Heart right ventricle (tissue), 16 donors: ENCODE measurements at places on chromosomes 2 and 18. TPM values are rescaled to one million over a fixed set of nuclear protein-coding genes. Genes with fewer than 3 reads are reported as not detected.

DNA sequence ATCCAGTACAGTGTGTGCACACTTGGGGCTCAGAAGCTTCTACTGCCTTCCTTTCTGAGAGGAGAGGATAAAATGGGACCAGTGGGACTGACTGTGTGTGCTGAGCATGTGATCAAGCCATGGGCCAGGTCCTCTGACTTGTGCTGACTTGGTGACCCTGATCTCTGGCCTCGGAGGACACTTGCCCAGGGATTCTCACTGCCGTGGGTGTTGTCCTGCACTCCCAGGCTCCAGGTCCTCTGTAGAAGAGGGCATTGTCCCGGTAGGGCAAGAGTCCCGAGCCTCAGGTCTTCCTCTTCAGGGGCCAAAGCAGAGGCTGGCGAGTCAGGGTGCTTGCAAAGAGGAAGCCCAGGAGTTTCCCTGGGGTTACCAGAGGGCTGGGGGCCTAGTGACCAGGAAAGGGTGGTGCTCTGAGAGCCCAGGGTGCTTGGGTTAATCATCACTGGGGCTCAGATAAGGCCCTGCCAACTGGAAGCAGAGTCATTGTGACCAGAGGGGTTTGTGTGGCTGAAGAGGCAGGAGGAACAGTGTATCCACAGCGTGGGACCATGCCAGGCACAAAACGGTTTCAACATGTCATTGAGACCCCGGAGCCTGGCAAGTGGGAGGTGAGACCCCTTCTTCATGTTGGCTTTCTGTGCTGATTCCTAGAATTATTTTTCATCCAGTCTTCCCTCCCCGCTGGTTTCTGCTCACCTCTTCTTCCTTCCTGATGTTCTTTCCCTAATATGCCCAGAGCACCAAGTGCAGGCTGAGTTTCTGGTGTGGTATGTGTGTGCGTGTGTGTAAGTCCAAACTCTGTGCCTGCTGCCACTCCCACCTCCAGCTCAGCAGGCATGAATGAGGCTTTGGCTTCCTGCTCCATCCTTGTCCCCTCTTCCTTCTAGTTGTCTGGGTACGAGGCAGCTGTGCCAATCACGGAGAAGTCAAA is at the start of gene GCKR:
GCKR (plus strand) TSS at position 483 of the 931 bp plus-strand sequence; CDS start at position 549, 66 bp downstream.
- no peak within 1 kb of the TSS for H3K4me3 ChIP-seq
- DNase-seq = no peak
- no peak within 1 kb of the TSS for H3K27ac ChIP-seq
- H3K4me1 ChIP-seq = peaks cover 11% of the 10 kb centered on the region
- H3K27me3 ChIP-seq = peaks cover 29% of the 10 kb centered on the region
- no peaks in the 10 kb centered on the region for H3K36me3 ChIP-seq

- peaks cover 18% of the 10 kb centered on the region for H3K4me1 ChIP-seq
- H3K27me3 ChIP-seq = no peaks in the 10 kb centered on the region
- H3K27ac ChIP-seq = no peak overlapping the region
- peaks cover 22% of the 10 kb centered on the region for H3K36me3 ChIP-seq
Measured at GRCh38 chr18:76431437-76432273, 63.4 kb downstream of the ZNF516 start.

REG1B gene
- total RNA-seq = 0.49 TPM

SAP130 gene
- 20.4 TPM for total RNA-seq

DNA sequence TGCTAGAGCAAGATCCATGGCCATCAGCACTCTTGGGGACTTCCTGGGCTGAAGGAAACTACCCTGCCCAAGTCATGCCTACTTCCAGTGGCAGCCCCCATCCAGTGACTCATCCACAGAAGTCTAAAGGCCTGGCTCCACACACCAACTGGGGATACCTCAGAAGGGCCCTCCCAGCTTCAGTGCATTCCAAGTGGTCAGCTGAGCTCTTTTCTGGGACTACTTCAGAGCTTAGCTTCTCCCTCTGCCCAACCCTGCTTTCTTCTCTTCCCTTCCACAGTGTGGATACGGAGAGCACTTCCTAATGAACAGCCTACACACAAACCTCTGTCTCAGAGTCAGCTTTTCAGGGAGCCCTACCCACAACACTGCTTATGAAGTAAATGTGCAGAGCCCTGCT is 66.5 kb downstream of the CLHC1 start:
- H3K27me3 ChIP-seq = no peaks in the 10 kb centered on the region
- DNase-seq = no peak
- H3K4me1 ChIP-seq = peaks cover 28% of the 10 kb centered on the region
- no peaks in the 10 kb centered on the region for H3K36me3 ChIP-seq
